GM03348 (cell line): ENCODE measurements at places on chromosomes 12 and 14.

DNA sequence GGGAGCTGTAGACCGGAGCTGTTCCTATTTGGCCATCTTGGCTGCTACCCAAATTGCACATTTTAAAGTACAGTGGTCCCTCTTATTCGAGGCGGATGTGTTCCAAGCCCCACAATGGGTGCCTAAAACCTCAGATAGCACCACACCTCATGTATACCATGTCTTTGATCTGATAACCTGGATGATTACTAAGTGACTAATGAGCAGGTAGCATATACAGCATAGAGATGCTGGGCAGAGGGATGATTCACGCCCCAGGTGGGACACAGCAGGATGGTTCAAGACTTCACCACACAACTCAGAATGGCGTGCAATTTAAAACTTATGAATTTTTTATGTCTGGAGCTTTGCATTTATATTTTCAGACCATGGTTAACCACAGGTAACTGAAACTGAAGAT, 255.0 kb downstream of the AKAP6 start:
- no peak for DNase-seq

DNA sequence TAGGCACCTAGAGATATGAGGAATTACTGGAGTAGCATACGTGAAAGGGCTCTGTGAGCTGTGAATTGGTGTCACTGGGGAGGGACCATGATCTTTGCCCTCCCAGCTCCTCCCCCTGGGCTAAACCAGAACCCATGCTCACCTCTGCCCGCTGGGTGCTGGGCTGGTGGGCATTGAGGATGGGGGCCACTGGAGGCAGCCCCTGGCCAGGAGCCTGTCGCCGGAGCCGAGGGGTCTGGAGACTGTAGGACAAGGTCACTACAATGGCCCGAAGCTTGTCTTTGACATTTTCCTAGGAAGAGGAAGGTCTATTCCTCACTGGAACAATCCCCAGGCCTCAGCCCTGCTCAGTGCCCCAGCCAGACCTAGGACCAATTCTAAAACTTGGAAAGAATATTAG, 11.6 kb downstream of the ITGA7 start:
- no peak for DNase-seq

DNA sequence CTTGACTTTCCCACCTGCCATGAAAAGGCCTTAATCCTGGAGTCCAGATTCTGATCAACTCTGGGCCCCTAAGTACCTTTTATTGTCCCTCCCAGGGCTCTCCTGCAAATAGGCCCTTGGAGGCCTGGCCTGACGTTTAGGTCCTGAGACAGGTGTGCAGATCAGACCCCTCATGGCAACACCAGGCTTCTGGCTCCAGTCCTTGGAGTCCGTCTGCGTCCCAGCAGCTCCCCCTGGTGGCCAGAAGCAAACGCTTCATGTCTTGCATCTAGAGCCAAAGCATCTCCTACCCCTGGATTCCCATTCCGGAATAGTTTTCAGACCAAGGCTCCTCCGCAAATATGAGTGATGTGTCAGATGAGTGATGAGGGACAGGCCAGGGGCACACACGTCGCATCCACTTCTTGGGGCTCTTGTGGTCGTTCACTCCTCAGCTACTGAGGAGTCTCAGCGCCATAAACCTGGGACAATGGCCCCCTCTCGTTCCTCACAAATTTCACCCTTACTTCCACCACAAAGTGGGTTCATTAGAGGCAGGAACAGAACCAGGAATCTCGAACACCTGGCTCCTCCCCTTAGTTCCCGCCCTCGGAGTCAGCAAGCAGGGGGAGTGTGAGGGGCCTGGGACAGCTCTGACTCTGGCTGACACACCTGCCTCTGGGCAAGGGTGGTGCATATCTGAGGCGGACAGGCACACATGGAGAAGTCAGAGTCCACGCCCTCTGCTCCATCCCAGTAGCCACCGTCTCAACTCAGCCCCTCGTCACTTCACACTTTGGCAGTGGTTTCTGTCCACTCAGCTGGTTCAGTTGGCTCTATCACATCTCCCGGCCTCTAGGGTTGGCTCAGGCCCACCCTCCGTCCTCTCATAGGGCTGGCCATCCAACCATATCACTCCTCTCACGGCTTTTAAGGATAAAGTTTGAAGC, 77.9 kb upstream of the PWP1 start:
- DNase-seq, result peak; percentile 86

GRCh38 chr12:113184098-113184899, 979 bp downstream of the DDX54 start:
- no peak for DNase-seq

GRCh38 chr12:67319936-67320335, 50.8 kb downstream of the CAND1 start:
- no peak for DNase-seq

DNA sequence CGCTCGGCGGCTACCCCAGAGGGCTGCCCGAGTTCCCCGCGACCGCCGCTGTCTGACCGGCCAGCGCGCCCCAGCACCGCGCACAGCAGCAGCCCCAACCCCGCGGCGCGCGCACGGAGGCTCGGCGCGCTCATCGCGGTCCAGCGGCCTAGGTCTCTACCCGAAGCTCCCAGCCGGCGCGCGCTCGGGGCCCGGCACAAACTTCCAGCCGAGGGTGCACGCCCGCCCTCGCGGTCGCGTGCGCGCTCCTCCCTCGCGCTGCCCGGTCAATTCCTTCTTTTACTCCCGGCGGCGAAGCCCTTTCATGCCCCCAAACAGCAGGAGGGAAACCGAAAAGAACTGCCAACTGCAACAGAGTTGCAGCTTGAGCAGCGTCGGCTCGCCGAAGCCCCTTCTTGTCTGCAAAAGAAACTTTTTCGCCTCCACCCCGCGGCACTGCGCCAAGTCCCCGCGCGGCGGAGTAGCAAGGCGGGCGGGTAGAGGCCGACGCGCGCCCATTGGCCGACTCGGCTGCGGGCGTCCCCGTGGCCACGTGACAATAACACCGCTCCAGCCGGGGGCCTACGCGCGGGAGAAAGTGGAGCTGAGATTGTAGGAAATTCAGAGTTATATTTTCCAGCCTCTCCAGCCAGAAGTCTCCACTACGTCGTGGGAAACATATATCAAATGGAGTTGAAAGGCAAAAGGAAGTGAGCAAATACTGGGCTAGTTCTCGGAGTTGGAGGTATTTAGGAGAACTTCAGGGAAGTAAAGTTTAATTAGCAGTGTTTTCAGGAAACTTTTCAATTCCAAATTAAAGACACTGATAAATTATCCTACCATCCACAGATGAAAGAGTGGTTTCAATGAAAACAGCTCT, at the start of gene LRIG3:
TSS of gene LRIG3 (minus strand) at position 403 of the 859 bp plus-strand sequence. CDS start at position 134, 269 bp downstream.
- DNase-seq, result peak; percentile 96

DNA sequence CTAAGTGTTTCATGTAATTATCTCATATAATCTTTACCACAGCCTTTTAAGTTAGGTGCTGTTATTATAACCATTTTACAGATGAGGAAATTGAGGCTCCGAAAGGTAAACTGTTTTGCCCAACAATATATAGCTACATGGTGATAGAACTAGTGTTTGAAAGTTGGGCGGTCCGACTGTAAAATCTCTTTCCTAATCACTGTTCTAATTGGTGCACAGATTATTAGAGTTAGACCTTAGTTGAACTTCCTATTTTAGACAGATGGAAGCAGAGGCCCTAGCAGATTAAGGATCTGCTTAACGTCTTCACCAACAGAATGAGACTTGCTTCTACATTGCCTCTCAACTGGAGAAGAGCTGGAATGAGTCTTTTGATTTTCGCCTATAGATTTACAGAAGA, 30.0 kb upstream of the DUSP6 start:
- DNase-seq, result no peak

DNA sequence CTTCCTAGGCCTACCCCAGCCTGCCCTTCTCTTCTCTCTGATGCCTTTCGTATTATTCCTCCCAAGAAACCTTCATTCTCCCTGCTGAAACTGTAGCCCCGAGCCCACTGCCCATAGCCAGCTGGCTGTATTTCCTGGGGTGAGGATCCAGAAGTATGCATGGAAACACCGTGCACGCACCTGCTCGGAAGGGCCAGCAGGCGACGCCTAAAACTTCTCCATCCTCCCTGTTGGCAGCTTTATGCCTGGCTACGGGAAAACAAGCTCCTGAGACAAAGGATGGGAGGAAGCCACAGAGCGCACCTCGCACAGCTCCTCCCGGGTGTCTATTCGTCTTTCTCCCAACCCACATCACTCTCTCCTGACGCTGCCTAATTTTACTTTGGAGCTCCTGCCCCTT, 69.0 kb upstream of the CAPRIN2 start:
- no peak for DNase-seq

GRCh38 chr14:62451221-62451620, 594.0 kb downstream of the KCNH5 start:
- DNase-seq, result no peak

- DNase-seq, result no peak
These were observed 186.5 kb upstream of the LHX5 start for GRCh38 chr12:113658006-113658655.

GRCh38 chr14:73180385-73180805, 44.1 kb downstream of the PSEN1 start:
- peak; percentile 77 for DNase-seq

GRCh38 chr12:15852383-15852782, 29.8 kb upstream of the STRAP start:
- DNase-seq, result no peak

GRCh38 chr12:109591041-109591440, 17.4 kb downstream of the MVK start:
- DNase-seq, result no peak

GRCh38 chr14:64196814-64197411, 97.3 kb downstream of the ESR2 start:
- peak; percentile 74 for DNase-seq

- DNase-seq, result no peak
These were observed 16.8 kb upstream of the PPM1A start for GRCh38 chr14:60232185-60232584.

DNA sequence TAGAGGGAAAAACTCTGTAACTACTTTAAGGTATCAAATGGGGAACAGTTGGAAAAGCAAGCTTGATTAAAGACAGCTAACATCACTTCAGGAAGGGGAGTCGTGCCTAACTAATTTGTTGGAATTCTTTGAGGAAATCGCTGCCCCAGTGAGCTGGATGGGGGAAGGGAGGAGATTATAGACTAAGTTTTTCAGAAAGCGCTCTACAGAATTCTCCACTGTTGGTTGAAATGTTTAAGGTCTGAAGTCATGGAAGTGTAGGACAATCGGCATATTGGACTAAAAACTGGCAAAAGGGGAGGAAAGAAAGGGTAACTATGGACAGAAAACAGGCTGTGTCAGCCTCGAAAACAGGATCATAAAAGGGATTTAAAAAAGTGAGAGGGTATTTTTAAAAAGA, 229.9 kb upstream of the HMGA2 start:
- DNase-seq, result peak; percentile 12

GRCh38 chr12:19246933-19247332, 117.4 kb downstream of the PLEKHA5 start:
- no peak for DNase-seq

DNA sequence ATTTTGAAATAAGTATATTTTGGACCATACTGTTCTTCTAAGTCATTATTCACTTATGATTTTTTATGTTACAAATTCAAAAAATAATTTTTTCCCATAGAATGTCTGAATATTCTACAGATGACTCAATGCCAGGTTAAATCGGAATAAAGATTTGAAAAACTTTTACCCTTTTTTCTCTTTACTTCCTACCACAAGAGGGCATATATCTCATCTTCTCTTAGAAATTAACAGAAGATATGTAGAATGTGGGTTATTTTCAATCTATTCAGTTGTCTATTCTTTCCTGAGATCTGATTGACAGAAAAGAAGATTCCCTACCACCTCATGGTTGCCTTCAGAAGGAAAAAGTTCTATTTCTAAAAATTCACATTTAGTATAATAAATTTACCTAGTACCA, 53.0 kb upstream of the KITLG start:
- no peak for DNase-seq

- no peak for DNase-seq
These were observed 7.4 kb downstream of the SRSF9 start for GRCh38 chr12:120462099-120462640.

DNA sequence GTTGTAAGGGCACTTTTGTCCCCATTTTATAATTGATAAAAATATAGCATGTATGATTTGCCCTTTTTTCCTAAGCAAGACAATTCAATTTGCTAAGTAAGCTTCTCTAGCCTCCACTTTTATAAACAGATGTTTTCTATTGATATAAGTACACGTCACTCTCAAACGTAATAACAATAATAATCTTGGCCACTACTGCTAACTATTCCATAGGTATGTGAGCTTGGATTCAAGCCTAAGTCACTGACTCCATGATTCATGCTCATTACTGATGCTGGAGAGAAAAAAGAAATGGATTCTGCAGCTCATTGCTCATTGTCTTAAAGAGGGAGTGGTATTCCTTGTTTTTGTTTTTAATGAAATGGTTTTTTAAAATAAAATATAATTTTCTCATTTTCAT, 661.0 kb downstream of the GALC start:
- peak; percentile 13 for DNase-seq

DNA sequence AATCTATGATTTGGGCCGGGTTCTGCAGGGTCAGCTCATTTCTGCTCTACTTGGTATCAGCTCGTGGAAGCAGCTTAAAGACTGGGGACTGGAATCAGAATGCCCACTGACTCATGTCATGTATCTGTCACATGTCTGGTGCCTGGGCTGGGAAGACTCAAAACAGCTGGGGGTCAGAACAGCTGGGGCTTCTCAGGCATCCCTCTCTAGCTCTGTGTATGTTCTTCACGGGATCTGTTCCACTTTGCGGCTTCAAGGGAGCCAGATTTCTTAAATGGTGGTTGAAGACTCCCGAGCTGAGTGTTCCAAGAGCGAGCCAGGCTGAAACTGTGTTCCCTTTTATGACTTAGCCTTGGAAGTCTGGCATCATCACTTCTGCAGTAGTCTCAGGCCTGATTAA, 11.9 kb downstream of the AEBP2 start:
- no peak for DNase-seq

GRCh38 chr12:114744691-114745090, 60.7 kb upstream of the TBX3 start:
- DNase-seq, result peak; percentile 50

DNA sequence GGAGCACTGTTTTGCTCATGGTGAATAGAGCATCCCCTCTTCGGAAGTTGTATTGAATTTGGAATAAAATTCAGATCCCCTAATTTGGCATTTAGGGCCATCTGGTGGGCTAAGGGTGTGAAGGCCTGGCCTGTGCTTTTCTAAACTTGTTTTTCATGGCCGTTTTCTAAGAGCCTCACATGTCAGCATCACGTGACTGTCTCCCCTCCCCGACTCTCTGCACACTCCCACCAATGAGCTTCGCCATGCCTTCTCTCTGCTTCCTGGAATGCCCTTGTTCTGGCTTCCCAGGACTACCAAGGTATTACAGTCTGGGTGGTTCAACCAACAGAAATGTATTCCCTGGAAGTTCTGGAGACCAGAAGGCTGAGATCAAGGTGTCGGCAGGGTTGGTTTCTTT, 85.3 kb downstream of the PRIMA1 start:
- DNase-seq, result no peak

GRCh38 chr14:68862954-68863594, 70.2 kb upstream of the ZFP36L1 start:
- peak; percentile 90 for DNase-seq

DNA sequence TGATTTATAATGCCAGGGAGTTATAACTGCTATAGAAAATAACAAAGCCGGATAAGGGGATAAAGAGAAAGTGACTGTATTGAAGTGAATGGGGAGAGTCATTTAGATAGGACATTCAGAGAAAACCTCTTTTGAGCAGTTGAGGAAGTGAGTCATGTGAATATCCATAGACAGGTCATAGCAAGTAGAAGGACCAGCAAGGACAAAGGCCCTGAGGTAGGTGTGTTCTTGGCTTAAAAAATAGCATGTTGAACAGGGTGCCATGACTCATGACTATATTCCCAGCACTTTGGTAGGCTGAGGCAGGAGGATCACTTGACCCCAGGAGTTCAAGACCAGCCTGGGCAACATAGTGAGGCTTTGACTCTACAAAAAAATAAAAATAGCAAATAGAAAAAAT, 51.5 kb upstream of the RAP1B start:
- no peak for DNase-seq

GRCh38 chr12:17503742-17504141, 586.3 kb downstream of the RERGL start:
- no peak for DNase-seq
